ENCODE measurements at places on chromosomes 5 and 9.
A peak's percentile ranks its signal among the peaks of the same experiment; 100 is the strongest.

DNA sequence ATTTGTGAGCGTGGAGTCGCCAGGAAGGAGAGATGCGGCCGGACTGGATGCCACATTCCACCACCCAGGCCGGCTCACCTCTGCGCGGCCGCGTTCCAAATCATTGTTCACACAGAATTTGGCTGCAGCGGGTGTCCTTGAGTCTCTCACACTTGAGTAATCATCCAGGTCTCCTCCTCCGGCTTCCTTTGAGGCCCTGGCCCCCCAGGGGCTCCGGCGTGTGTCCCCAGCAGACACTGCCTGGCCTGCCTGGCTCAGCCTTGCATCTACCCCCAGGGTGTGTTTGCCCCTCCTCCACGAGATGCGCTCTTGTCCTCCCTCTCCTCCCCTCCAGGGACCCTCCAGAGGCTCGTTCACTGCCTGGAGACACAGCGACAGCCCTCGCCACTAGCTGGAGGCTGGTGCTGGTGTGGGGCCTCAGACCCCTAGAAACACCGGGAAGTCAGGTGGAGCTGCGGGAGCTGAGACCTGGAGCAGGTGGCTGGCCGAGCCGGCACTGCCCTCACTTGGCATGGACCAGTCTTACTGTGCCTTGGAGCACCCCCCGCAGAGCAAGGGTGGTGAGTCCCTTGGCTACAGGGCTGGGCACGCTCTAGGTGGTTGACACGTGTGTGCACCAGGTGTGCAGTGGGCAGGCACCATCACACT lies 7.0 kb upstream of the SLC9A3 start:
- ATAC-seq = no peak

GRCh38 chr5:120388016-120388781 lies 75.9 kb upstream of the PRR16 start:
- ATAC-seq = peak; percentile 87

DNA sequence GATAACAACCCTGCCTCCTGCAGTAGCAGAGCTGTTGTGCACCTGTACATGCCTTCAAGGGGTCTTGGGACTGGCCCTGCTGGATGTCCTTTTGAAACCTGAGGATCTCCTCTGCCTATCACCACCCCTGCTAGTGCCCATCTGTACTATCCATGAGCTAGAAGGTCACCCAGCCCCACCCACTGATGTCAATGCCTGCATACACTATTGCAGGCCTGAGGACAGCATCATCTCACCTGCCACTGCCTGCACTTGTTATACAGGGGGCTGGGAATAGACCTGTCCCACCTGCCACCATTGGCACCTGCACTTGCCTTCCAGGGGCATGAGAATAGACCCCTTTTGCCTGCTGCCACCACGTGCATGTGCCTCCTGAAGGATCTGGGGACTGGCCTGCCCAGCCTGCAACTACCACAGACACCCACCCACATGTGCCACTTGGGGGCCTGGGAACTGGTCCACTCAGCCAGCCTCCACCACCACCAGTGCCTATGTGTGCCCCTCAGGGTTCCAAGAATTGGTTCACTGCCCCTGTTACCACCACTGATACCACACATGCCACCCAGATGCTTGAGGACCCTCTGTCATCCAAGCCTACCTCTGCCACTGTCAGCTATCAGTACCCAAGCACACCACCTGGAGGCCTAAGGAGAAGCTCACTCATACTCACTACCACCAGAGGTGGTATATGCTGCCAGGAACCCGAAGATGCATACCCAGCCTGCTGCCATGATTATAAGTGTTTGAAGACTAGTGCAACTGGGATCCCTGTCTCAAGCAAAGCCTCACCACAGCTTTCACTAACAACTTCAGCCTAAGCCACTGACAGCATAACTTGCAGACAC lies 159.7 kb downstream of the SGCD start:
- no peak for ATAC-seq

GRCh38 chr9:130774183-130774582 lies 60.9 kb upstream of the ABL1 start:
- ATAC-seq = no peak

DNA sequence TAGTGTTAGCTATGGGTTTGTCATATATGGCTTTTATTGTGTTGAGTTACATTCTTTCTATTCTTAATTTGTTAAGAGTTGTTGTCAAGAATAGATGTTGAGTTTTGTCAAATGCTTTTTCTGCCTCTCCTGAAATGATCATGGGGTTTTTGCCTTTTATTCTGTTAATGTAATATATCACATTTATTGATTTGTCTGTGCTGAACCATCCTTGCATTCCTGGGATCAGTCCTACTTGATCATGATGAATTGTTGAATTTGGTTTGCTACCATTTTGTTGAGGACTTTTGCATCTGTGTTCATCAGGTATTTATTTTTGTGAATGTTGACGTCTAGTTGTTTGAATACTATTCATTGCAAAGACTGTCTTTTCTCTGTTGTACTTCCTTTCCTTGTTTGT lies 23.9 kb downstream of the RIC1 start:
- no peak for ATAC-seq
